Stimulated activated CD4-positive, alpha-beta T cell treated with anti-CD3 and anti-CD28 coated beads, Interleukin-2, amount 100 ng/mL, for 4 hours (primary cell): ENCODE measurements at places on chromosomes 3 and 15.

DNA sequence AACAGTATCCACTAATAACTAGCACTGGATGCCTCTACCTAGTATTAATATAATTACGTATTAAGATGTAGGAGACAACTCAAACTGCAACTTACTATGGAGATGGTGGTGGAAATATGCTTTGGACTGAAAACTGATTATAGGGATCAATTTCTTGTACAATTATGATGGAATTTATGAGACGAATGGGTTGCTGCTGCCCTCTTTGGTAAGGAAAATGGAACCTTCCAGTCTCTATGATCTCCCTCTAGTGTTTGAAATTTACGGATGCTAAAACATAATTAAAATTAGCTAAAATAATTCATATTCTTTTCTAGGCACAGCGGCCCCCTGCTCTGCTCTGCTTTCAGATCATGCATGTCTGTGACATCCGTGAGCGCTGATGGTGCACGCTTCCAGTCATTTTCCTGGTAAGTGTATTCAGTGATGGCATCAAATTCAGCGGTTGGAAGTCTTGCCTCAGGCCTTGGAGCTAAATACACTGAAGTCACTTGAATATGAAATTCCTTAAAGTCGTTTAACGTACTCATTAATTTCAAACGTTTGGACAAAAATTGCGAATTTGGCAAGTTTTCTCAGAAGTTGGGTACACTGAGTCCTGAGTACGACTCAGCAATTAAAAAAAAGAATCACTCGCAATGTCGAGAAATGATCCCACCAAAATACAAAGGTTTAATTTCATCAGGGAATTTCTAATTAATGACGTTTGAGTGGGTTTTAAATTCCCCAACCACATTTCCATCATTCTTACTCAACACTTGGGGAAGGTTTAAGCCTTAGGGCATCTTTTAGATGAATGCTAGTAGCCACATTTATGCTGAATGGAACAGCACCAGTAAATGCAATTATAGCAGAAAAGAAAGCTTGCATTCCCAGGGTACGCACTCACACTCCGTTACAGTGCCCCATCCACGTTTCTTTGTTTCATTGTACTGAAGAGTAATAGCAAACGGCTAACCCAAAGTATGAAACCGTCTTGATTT is 132.6 kb downstream of the NR2F2 start:
- DNase-seq, result no peak

- no peak for DNase-seq
Measured at GRCh38 chr15:54979964-54980363, 216.8 kb downstream of the RSL24D1 start.

DNA sequence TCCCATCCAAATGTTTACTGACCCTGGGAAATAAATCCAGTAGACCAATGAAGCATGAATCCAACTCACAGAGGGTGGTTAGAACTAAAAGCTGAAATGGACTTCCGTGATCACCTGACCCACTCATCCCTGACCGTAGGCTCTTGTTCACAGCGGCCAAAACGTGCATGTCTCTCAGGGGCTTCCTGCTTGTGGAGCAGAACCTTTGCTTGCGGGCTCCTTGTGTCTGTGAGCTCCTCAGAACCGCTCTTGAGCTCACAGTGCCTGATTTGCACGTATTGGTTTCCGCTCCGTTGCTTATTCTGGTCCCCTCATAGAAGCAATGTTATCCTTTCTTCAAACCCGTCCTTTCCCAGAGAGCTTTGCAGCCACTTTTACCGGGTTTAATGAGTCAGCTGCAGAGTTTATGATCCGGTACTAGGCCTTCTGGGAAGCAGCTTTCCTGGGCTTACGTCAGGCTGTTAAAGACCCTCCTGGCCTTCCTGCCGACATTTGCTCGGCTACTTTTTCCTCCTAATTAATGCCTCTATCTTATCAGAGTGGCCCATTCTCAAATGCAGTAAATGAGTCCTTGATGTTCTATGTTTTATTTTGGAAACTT is 35.4 kb downstream of the LIPC start:
- no peak for DNase-seq

- no peak for DNase-seq
Measured at GRCh38 chr15:66240240-66240794, 13.2 kb downstream of the MEGF11 start.

GRCh38 chr3:60216462-60217075 is 1034.7 kb downstream of the FHIT start:
- DNase-seq, result no peak

DNA sequence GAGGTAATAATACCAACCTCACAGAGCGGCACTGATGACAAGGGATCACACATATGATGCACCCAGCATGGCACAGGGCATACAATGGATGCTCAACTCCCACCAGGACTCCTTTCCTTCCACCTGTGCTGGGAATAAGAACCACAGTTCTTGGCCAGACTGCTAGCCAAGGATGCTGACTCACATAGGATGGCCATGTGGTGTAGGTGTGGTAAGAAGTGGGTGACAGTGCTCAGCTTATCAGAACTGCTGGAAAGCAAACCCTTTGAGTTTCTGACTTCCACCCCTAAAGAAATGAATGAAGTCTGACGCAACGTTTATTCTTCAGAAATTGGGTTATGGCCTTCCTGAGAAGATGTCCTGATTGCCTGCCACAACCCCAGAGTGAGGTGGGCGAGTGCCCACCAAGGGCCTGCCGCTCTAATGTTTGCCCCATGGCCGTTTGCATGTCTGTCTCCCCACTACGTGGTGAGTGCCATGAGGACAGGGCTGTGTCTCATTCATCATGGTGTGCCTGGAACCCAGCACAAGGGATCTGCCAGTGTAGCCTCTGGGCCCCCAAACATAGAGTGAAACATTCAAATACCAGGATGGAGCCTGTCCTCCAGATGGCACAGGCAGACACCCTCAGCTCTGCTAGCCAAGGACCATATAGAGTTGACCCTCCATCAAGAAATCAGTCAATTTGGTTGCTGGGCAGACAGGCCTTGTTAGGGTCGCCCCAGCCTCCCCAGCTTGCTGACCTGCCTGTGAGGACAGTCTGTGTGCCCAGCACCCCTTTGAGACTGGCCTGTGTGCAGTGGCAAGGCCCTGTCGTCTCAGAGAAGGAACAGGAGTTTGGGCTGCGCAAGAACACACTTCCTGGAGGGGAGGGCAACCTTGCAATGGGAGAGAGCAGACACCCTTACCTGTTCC is 57.6 kb upstream of the SLCO2A1 start:
- no peak for DNase-seq

DNA sequence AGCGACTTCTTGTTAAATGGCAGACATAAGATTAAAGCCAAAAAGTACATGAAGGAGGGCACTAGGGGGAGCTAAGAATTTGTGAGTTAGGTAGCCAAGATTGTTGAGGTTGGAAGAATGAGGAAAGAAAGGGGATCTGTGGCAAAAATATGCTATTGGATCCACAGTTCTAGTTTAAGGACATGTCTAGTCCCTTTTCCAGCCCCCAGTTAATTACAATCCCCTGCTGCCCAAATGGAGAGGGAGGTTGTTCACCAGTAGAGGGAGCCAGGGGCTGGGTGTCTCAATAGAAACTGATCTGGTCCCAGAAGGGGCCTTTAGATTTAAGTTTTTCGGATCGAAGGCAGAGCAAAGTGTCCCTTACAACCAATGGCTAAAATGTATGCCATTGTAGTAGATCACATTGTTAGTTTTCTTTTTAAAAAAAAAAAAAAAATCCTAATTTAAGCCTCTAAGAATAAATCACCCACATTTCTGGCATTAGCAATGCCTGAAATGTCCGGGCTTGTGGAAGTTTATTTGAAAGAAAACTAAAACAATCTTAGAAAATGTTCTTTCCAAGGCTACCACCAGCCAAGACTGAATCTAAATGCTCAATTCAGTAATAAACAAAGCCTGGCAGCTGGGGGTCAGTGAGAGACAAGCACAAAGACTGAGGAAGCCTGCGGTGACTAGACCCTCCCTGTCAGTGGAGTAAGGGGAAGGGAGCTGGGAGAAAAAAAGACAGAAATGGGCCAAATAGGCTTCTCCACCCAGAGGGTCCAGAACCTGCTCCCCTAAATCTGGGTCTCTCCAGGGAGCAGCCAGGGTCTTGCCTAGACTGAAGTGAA is 7.1 kb downstream of the COL8A1 start:
- DNase-seq, result no peak

DNA sequence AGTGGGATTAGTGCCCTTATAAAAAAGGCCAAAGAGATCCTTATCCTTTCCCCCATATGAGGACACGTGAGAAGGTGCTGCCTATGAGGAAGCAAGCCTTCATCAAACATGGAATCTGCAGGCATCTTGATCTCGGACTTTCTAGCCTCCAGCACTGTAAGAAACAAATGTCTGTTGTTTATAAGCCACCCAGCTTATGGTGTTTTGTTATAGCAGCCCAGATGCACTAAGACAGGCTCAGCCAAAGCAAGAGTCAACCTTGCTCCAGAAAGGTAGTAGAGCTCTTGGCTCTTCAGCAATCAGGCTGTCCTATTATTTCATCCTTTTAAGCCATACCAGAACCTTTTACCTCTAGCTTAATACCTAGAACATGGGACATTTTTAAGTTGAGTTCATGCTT is 12.3 kb upstream of the TNIK start:
- no peak for DNase-seq

- no peak for DNase-seq
Measured at GRCh38 chr3:62785384-62785783, 89.8 kb downstream of the CADPS start.

DNA sequence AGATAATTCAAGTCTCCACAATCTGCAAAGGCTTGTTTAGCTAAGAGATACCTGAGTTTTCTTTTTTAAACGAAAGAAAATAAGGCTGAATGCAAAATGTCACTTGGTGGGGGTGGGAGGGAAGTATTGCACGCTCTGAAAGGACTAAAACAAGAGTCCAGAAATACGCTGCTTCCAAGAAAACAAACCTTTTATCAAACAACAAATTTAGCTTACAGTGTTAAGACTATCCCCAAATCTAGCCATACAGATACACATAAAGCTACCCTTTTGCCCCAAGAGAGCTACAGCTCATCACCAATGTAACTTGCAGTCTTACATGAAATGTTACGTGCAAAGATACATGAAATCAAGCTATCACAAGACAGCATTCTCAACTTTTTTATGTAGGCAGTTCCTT is 522.5 kb downstream of the FOXP1 start:
- DNase-seq, result no peak
